Midbrain (tissue), 1 donor: ENCODE measurements at places on chromosomes 2 and 18.

DNA sequence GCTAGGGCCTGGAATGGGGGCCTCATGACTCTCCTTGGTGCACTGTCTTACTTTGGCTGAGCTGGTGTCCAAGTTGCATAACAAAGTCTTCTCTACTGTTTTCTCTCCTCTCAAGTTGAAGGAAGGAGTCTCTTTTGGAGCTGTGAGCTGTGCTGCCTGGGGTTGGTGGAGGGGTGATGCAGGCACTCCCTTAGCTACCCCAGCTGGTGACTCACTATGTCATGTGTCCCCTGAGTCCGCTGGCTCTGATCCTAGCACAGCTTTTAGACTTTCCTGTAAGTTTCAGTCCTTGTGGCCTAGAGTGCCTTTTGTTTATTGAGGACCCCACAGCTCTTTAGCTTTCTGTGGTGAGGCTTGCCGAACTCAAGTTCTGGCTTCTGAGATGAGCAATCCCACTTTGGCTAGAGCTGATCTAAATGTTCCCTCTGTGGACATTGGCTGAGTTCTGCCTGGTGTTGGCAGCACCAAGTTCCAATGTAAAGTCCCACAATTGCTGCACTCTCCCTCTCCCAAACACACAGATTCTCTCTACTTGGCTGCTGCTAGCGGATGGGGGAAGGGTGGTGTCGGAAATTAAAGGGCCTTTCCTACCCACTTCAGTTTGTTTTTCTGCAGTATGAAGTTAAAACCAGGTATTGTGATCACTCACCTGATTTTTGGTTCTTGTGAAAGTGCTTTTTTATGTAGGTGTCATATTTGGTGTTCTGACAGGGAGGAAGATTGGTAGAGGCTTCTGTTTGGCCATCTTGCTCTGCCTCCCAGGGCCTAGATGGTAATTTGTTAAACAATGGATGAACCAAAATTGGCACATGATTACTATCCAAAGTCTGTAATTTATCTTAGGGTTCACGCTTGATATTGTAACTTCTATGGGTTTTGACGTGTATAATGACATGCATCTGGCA lies 83.2 kb downstream of the COMMD1 start:
- no peak for DNase-seq

DNA sequence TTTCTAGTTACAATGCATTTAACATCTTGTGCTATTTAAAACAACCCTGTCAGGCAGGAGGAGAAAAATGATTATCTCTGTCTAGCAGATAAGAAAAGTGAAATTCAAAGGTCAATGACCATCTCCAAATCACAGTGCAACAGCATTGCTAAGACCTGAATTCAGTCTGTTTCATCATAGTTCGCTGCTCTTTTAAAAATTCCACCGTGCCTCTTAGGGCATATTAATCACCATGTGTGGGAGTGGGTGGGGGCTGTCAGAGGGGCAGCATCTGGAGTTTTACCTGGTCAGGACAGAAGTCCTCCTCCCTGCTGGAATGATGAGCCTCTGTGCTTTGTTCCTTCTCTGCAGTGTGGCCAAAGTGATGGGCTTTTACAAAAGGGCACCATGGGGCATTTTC lies 418.7 kb upstream of the RGPD4 start:
- no peak for DNase-seq

DNA sequence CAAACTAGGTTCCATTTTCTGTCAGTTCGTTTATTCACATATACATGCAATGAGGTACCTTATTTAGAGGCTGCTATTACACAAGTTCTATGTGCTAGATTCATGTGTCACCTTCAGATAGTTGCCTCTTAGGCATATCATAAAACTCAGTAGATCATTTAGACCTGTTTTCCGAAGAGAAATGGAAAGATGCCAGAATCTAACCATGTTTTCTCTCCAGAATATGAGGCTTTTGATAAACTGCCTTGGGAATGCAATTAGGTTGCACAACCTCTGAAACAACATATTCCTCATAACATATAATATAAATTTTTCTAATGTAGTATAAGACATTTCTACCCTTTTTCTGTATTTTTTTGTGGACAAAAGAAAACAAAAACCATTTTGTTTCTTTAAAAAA lies 108.1 kb downstream of the PRPF40A start:
- DNase-seq: no peak

- peak; percentile 5 for DNase-seq
Measured at GRCh38 chr2:71850306-71850801, 297.3 kb downstream of the CYP26B1 start.

DNA sequence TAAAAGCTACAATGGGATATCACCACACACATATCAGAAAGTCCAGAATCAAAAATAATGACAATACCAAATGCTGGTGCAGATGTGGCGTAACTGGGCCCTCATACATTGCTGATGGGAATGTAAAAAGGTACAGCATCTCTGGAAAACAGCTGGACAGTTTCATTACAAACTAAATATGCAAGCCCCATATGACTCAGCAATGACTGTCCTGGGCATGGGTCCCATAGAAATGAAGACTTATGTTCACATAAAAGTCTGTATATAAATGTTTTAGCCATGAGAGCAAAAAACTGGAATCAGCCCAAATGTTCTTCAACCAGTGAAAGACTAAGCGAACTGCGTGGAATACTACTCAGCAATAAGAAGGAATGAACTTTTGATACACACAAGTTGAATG lies 56.7 kb downstream of the ALPK2 start:
- DNase-seq: no peak

- no peak for DNase-seq
Measured at GRCh38 chr2:232666051-232666805, 30.9 kb upstream of the GIGYF2 start.

GRCh38 chr18:23194997-23195957 lies 60.0 kb downstream of the CABLES1 start:
- DNase-seq: no peak

- no peak for DNase-seq
Measured at GRCh38 chr2:141959016-141959415, 171.8 kb downstream of the LRP1B start.

DNA sequence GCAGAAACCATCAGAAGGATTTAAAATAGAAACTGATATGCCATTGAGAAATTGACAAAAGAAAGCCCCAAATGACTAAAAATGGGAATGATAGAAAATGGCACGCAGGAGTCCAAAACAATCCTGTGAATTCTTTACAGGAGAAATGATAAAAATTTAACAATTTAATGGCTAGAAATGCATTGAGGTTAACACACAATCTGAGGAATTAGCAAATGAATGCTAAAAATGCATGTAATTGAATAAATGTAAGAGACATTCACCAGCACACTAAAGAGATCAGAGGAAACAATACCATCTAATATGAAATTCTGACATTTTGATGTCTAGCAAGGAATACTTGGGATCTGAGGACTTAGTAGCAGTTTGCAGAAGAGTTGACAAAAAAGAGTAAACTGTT lies 37.0 kb downstream of the MARCHF4 start:
- no peak for DNase-seq

DNA sequence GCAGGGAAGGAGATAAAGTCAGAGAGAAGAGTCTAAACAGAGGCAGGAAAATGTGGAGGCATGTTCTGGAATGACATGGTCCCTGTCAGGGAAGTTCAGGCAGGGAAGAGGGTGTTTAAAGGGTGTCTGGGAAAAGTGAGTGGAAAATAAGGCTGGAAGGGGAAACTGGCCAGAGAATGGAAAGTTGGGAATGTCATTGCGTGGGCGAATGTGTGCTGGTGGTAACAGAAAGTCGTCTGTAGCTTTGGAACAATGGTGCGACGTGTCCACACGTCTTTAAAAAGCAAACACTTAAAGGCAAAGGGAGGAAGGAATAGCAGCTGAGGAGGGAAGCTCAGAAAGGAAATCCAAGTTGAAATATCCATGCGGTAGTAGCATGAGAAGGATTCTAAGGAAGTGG lies 469.5 kb upstream of the SALL3 start:
- no peak for DNase-seq

- DNase-seq: no peak
Measured at GRCh38 chr2:47295131-47295980, 107.6 kb upstream of the MSH2 start.

DNA sequence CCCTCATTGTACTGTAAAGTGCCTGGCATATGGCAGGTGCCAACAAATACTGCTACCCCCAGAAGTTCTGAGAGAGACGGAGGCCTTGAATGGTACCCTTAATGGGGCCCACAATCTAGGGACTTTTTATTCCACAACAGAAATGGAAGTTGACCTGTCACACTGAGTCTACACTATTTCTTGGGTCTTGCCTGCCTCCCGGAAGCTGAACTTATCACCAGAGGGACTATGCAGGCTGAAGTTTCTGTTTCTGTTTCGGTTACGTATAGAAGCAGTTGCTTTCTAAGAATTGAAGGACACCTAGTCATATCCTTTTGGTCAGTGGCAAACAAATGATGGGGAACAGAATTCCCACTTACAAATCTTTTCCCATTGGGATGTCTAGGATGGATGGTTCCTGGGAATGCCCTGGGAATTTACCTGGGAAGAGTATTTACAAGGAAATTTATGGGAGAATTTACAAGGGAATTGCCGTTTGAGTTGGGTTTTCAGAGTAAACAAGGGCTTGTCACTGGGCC lies 74.2 kb downstream of the HS1BP3 start:
- DNase-seq: no peak

DNA sequence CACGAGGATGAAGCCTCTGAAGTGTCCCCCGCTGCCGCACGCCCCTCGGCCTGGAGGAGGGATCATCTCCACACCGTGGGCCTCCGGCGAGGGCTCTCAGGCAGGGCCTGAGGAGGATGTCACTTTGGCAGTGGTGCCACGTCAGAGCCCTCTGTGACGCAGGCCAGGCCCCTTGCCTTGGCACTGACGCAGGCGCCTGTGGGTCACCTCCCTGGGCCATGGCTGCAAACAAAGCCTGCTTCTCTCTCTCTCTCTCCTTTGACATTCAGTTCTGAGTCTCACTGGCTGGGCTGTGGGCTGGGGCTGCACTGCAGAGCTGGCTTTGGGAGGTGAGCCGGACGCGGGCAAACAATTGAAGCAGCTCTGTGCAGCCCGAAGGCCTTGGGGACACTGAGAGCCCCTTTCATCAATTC lies 273.7 kb downstream of the TWIST2 start:
- peak; percentile 87 for DNase-seq

DNA sequence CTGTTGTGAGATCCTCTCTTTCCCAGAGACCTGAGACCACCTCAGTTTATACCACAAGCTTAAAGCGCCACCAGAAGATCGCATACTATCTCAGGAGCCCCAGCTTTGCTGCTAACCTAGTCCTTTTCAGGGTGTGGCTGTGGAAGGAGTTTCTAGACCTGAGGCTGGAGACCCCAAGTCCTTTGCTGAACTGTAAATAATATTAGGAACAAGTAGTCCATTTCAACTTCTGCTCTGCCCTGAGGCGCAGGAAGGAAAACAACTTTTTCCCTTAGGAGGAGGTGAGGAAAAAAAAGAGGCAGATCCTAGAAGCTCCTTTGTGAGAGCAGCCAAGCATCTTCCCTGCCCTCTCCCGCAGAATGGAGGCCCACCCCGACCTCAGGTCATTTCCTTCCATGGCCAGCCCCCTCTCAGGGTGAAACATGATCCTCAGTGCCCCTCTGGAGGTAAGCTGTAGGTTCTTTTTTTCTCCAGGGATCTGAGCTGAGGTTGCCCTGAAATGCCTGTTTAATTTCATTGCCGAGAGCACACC lies 122.8 kb upstream of the LGALSL start:
- no peak for DNase-seq

DNA sequence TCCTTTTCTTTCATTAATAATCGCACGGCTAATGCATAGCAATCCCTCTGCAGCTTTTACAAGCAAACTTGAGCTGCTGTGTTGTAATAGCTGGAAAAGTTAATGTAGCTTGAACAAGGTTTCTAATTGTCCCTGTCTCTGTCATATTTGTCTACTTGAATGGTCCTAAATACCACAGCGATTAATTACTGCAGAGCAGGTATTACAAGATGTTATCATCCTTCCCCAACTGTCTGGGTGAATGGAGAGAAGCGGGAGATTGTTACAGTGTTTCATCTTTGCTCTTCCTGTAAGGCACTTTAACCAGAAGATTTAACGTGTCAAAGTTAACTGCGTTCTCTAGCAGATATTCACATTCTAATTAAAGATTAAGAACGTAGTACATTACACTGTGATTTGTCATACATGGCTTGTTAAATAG lies 422.2 kb upstream of the POU3F3 start:
- peak; percentile 50 for DNase-seq

DNA sequence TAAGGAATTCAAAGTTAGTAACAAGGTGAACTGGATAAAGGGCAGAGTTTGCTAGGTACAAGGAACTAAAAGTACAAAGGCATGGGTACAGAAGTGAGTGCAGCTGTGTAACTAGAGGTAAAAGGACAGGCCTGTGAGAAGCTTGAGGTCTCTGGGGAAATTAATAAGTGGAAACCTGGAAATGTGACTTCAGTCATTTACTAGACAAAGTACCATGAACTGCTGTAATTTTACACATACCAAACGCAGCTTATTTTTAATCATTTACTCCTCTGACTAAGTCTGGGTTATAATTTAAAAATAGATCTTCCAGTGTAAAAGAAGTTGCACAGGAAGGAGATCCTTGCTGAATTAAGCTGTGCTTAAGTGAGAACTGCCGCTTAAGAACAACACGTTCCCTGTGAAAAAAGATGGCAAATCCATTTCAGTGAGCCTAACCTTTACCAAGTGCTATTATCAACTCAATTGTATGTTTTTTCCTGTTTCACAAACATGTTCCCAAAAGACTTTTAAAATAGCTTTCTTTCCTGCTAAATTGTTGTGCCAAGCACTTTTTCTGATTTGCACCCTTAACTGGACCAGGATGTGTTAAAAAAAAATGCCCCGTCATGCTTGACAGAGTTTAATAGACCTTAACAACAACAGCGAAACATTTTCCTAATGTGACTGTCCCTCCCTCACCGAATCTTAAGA lies 44.3 kb downstream of the CALCRL start:
- no peak for DNase-seq

DNA sequence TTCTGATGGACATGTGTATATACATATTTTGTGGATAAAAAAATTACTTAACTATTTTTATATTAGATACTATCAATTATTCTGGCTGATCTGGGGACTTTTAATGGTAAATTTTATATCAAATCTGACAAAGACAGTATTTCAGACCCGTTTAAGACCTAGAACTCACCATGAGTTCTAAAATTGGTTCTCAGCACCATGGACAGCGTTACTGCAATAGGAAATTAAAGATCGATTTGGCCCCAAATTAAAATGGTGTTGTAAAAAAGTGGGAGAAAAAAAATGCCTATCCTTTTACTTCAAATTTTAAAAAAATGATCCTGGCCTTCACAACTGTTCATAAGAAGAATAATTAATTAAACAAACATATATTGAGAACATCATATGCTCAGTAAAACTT lies 919 bp upstream of the SCN2A start:
- no peak for DNase-seq

- DNase-seq: no peak
Measured at GRCh38 chr18:23405636-23406035, 47.5 kb upstream of the RIOK3 start.

GRCh38 chr18:78995740-78996395 lies 16.2 kb downstream of the SALL3 start:
- no peak for DNase-seq

- DNase-seq: no peak
Measured at GRCh38 chr2:78644854-78645253, 380.6 kb upstream of the REG3G start.

DNA sequence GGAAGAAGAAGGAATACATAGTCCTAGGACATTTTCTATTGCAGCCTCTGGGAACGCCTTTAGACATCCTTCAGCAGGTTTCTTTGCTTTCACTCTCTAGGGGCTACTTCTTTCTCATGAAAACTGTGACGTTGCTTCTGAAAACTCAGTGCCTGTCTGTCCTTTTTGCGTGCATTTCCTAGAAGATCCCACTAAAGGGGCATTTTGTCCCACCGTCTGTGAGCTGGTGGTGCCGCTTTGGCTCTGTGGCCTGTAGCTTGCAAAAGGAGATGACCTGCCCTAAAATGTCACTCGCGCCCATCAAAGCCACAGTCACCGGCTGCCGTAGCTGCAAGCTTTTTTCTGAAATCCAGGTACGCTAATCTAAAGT lies 579 bp downstream of the STAT4 start:
- DNase-seq: no peak
